ENCODE measurements at places on chromosomes 11 and 22. TPM values are rescaled to one million over a fixed set of nuclear protein-coding genes. Genes with fewer than 3 reads are reported as not detected.

GRCh38 chr11:12537778-12538401 is 136.3 kb upstream of the TEAD1 start:
- no peak overlapping the region for H3K27ac ChIP-seq
- H3K4me3 ChIP-seq: no peak overlapping the region
- H3K4me1 ChIP-seq: no peaks in the 10 kb centered on the region

TSPAN32 gene
- not detected for total RNA-seq

FOLR1 gene
- 0.27 TPM for total RNA-seq

GRCh38 chr22:24285245-24285644 is 14.6 kb downstream of the SPECC1L start:
- H3K4me3 ChIP-seq: no peak overlapping the region
- H3K4me1 ChIP-seq: peaks cover 29% of the 10 kb centered on the region
- no peak overlapping the region for H3K27ac ChIP-seq
- no peaks in the 10 kb centered on the region for H3K36me3 ChIP-seq
- no peak for DNase-seq

- H3K27me3 ChIP-seq: peaks cover 28% of the 10 kb centered on the region
- H3K4me3 ChIP-seq: peak overlapping the region; percentile 73
- no peaks in the 10 kb centered on the region for H3K36me3 ChIP-seq
Measured at GRCh38 chr11:111602865-111603610, 789 bp downstream of the SIK2 start.

ANO1 gene
- 3.9 TPM for total RNA-seq

GRCh38 chr22:50145721-50146438 is 24.7 kb upstream of the PANX2 start:
- no peaks in the 10 kb centered on the region for H3K27me3 ChIP-seq
- no peak for DNase-seq
- H3K27ac ChIP-seq: no peak overlapping the region
- no peaks in the 10 kb centered on the region for H3K4me1 ChIP-seq
- no peaks in the 10 kb centered on the region for H3K36me3 ChIP-seq

USP2 gene
- total RNA-seq: 6.6 TPM

DNA sequence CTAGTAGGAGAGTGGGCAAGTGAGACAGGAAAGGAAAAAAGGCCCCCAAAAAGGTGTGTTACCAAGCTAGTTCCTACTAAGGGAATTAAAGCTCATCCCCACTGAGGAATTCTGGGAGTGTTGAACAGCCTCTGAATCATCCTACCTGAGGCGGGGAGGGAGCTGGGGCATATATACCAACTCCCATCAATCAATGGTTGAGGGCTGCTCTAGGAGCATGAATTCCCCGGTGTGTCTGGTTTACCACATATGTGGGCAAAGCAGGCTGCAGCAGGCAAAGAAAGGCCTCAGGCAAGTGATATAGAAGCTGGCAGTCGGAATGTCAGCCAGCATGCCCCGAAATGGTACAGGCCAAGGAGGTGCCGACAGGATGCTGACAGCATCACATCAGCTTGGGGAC is 23.6 kb upstream of the CDON start:
- peaks cover 41% of the 10 kb centered on the region for H3K4me1 ChIP-seq
- H3K36me3 ChIP-seq: no peaks in the 10 kb centered on the region
- no peak overlapping the region for H3K27ac ChIP-seq
- no peak overlapping the region for H3K4me3 ChIP-seq
- DNase-seq: no peak
- H3K27me3 ChIP-seq: no peaks in the 10 kb centered on the region

DNA sequence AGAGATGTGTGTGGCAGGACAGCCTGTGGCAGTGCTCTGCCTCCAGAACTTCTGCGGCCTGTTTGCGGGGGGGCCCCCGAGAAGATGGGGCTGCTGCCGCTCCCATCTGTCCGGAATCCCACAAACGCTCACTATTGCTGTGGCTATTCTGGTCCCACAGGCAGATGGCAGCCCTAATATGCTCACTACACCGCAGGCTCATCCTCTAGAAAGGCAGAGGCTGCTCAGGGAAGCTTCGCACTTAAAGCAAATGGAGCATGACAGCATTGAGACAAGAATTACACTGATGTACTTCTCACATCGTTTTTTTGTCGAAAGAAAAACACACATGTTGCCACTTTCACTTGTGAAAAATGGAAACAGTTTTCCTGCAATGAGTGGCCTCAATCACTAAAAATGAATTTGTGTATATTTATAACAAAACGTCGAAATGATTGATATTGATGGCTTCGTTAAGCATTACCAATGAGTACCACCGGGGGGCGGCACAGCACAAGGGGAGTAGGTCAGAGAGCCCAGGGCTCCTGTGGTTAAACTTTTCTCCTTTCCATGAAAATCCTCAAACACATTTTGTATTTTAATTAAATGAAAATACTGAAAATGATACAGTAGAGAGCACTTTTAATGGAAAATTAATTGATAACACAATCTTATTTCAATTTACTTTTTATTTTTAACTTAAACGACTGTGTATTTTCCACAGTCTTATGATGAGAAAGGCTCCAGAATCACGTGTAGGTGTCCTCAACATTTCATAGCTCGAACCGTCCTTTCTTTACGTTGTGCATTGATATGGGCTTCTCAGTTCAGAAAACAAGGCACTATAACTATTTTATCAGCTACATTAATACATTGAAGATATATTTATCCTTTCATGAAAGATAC is 69.1 kb downstream of the CTTN start:
- no peak overlapping the region for H3K27ac ChIP-seq
- no peaks in the 10 kb centered on the region for H3K36me3 ChIP-seq
- H3K4me1 ChIP-seq: no peaks in the 10 kb centered on the region
- H3K27me3 ChIP-seq: no peaks in the 10 kb centered on the region
- peak; percentile 84 for DNase-seq

GRCh38 chr11:117959438-117960149 is 26.6 kb upstream of the IL10RA start:
- H3K4me3 ChIP-seq: no peak overlapping the region
- DNase-seq: no peak
- H3K4me1 ChIP-seq: no peaks in the 10 kb centered on the region
- no peak overlapping the region for H3K27ac ChIP-seq

- H3K4me3 ChIP-seq: no peak overlapping the region
- H3K36me3 ChIP-seq: no peaks in the 10 kb centered on the region
- H3K27me3 ChIP-seq: peaks cover 7% of the 10 kb centered on the region
- no peak overlapping the region for H3K27ac ChIP-seq
Measured at GRCh38 chr11:119374632-119375336, 6.7 kb downstream of the USP2 start.

- no peaks in the 10 kb centered on the region for H3K36me3 ChIP-seq
- no peaks in the 10 kb centered on the region for H3K27me3 ChIP-seq
- peaks cover 14% of the 10 kb centered on the region for H3K4me1 ChIP-seq
- H3K4me3 ChIP-seq: no peak overlapping the region
Measured at GRCh38 chr22:24142241-24142640, 39.0 kb upstream of the SUSD2 start.

HBD gene
- total RNA-seq: not detected

CALCA gene
- 1.9 TPM for total RNA-seq

DEFB131B gene
- not detected for total RNA-seq

GRCh38 chr22:21044931-21045584 is 688 bp upstream of the LRRC74B start:
- H3K4me3 ChIP-seq: peak overlapping the region; percentile 91
- H3K36me3 ChIP-seq: no peaks in the 10 kb centered on the region
- H3K27ac ChIP-seq: no peak overlapping the region
- H3K4me1 ChIP-seq: no peaks in the 10 kb centered on the region
- DNase-seq: peak; percentile 28

GRCh38 chr22:49044091-49044490 is 783.6 kb downstream of the BRD1 start:
- DNase-seq: no peak
- no peak overlapping the region for H3K27ac ChIP-seq
- H3K4me1 ChIP-seq: no peaks in the 10 kb centered on the region
- no peak overlapping the region for H3K4me3 ChIP-seq
- no peaks in the 10 kb centered on the region for H3K36me3 ChIP-seq

GRCh38 chr11:67269401-67270255 is 3.4 kb downstream of the GRK2 start:
- peaks cover 3% of the 10 kb centered on the region for H3K36me3 ChIP-seq
- H3K4me3 ChIP-seq: peak overlapping the region; percentile 44
- no peak for DNase-seq
- H3K27me3 ChIP-seq: no peaks in the 10 kb centered on the region
- peak overlapping the region; percentile 72 for H3K27ac ChIP-seq
- peaks cover 23% of the 10 kb centered on the region for H3K4me1 ChIP-seq

KDM4D gene
- 2.6 TPM for total RNA-seq

SLC5A1 gene
- not detected for total RNA-seq

- peaks cover 72% of the 10 kb centered on the region for H3K36me3 ChIP-seq
- peak overlapping the region; percentile 74 for H3K27ac ChIP-seq
- peaks cover 25% of the 10 kb centered on the region for H3K4me1 ChIP-seq
- H3K4me3 ChIP-seq: no peak overlapping the region
- no peaks in the 10 kb centered on the region for H3K27me3 ChIP-seq
Measured at GRCh38 chr11:64768300-64768694, 8.5 kb upstream of the PYGM start.

DNA sequence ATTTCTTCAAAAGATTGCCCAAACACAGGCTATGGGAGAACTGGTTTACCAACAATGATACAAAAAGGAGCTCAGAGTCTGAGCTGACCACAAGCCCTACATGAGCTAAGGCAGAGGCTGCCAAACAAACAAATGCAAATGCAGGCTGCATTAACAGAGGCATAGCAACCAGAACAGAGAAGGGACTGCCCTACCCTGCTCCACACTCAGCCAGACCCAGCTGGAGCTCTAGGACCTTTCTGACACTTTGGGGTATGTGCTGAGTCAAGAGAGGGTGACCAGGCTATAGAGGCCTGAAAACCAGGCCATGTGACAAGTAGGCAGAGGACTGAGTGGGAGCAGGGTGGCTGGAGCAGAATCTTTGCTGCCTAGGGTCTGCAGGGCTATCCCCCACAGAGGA is 17.8 kb upstream of the P2RY2 start:
- H3K36me3 ChIP-seq: no peaks in the 10 kb centered on the region
- no peak overlapping the region for H3K4me3 ChIP-seq
- peaks cover 22% of the 10 kb centered on the region for H3K4me1 ChIP-seq

KRTAP5-9 gene
- not detected for total RNA-seq

XRCC6 gene
- total RNA-seq: 495 TPM

Measured in GM23338 (cell line).